NCI-H1092 treated with DMSO at 0.1 percent for 48 hours (cell line): ENCODE measurements at places on chromosomes 7 and 10.

DNA sequence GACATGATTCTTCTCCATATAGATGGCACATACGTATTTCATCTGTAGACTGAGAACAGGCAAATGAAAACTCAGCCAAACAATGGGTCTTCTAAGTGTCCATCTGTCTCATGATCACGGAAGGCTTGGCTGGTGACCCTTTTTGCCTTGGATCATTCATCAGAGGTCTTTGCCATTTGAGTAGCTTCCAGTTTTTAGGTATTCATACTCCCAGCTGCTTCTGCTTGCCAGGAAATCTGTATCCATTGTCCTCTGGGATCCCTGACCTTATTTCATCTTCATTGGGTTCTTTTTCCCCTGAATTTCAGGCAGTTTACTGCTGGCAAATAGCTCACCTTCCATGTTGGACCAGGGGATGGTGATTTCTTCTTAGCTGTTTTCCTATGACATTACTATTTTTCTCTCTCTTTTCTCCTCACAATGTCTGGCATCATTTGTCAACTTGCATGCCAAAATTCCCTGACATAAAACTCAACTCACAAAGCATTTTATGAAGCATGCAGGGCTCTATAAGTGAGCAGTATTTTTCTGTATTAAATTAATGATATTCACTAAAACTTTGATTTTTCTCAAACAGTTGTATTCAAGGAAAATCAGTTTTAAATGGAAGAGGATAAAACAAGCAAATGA is 241.2 kb downstream of the DNAJB9 start:
- no peak for DNase-seq

DNA sequence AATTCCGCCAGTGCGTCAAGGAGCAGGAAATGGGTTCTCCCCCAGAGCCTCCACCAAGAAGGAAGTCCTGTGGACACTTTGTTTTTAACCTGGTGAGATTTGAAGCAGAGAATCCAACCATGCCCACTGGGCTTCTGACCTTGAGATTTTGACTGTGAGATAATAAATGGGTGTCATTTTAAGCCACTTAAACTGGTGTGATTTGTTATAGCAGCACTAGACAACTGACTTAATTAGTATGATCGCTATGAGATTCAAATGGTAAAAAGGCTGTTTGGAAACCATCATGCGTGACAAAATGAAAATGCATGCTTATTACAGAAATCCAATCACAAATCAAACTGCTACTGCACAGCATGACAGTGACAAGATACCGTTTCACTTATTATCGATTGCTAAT is 98.0 kb downstream of the ADAM12 start:
- DNase-seq: no peak

DNA sequence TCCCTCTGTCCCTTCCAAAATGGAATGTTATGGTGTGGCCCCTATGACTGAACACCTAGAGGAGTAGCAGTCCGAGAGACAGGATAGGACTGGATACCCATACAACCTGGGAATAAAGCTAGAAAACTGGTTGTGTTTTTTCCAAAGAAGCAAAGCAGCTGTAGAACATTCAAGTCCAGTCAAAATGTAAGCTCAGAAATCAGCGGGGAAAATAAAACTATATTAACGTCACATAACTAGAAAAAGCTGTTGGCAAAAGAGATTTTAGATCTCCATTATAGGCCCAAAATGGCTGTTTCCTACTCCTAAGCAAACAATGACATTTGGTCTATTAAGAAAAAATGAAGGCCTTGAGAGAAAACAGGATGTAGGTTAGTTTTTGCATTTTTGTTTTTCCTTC is 177.7 kb downstream of the PTN start:
- no peak for DNase-seq

- DNase-seq: no peak
Measured at GRCh38 chr10:104104418-104104817, 17.6 kb upstream of the SFR1 start.

DNA sequence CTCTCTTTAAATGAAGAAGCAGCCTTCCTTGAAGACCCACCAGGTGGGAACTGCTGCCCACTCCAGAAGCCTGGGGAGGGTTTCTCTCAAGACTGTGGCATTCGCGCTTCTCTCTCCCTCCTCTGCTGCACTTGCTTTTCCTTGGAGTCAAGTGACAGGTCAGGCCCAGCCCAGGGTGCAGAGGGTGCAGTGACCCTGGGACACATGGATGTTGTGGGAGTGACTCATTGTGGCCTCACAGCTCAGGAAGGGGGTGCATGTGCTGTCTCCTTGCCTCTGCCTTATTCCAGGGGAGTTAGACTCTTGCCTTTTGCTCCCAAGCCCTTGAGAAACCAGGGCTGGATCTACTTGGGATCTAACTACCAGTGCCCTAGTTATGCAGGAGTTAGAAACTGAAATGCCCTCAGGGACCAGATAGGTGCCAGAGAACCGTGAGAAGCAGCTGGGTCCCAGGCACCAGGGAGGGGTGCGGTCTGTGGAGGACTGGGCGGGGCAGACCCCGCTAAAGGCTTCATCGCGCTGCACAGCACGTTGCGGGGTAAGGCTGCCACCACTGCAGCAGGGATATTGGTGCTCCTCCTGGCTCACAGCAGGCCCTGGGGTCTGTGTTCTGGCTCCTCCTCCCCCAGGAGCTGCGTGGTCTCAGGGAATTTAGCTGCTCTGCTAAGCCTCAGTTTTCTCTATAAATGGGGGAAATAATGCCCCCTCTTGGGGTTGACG is 11.4 kb downstream of the FAM241B start:
- no peak for DNase-seq

DNA sequence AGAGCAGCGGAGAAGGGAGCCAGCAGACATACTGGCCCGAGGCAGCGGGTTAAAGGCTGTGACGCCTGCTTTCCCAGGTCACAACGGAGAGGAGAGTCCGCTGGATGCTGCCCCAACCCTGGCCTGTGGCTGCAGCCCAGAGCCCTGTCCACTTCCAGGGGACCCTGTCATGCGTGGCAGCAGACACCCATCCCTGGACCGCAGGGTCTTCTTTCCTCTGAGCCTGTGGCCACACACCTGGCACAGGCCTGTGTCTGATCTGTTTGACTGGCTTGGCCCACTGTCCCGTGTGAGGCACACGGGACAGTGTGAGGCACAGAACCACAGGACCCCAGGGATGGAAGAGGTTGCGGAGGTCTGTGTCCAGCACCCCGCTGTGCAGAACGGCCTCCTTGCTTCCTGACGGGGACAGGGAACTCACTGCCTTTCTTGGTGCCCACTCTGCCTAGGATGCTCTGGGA is 42.4 kb downstream of the INSIG1 start:
- DNase-seq: no peak
